ENCODE measurements at places on chromosomes 5 and 9. TPM values are rescaled to one million over a fixed set of nuclear protein-coding genes. Genes with fewer than 3 reads are reported as not detected.

The SHOC1 gene
- total RNA-seq = 1.4 TPM

The NME5 gene
- 0.49 TPM for total RNA-seq

The PCDHB16 gene
- total RNA-seq = 3.2 TPM

The TMC1 gene
- total RNA-seq = not detected

The TTC16 gene
- not detected for total RNA-seq

The SLC34A3 gene
- total RNA-seq = 1.6 TPM

The PANK3 gene
- total RNA-seq = 33.2 TPM

The CCDC192 gene
- total RNA-seq = not detected

Measured in lower leg skin (tissue), 4 donors.